A549 treated with GW870086 at 1 μM for 4 hours (cell line): ENCODE measurements at places on chromosomes 7 and 10. TPM values are rescaled to one million over a fixed set of nuclear protein-coding genes. Genes with fewer than 3 reads are reported as not detected.

Gene CALML5
- total RNA-seq = not detected in 5 replicates

Gene ANKRD2
- 4.2 to 6.9 TPM (median 4.9 TPM) in 5 replicates for total RNA-seq

Gene OPN1SW
- not detected in 5 replicates for total RNA-seq

Gene THSD7A
- total RNA-seq = 1.3 to 3.0 TPM (median 2.2 TPM) in 5 replicates

Gene ANKRD30A
- total RNA-seq = 0.31 to 1.2 TPM (median 0.57 TPM) in 5 replicates

Gene TDRD1
- total RNA-seq = not detected in 5 replicates
